ENCODE measurements at places on chromosomes 5 and 9.

GRCh38 chr9:68462105-68462775, 78.4 kb downstream of the TMEM252 start:
- no peak for DNase-seq

DNA sequence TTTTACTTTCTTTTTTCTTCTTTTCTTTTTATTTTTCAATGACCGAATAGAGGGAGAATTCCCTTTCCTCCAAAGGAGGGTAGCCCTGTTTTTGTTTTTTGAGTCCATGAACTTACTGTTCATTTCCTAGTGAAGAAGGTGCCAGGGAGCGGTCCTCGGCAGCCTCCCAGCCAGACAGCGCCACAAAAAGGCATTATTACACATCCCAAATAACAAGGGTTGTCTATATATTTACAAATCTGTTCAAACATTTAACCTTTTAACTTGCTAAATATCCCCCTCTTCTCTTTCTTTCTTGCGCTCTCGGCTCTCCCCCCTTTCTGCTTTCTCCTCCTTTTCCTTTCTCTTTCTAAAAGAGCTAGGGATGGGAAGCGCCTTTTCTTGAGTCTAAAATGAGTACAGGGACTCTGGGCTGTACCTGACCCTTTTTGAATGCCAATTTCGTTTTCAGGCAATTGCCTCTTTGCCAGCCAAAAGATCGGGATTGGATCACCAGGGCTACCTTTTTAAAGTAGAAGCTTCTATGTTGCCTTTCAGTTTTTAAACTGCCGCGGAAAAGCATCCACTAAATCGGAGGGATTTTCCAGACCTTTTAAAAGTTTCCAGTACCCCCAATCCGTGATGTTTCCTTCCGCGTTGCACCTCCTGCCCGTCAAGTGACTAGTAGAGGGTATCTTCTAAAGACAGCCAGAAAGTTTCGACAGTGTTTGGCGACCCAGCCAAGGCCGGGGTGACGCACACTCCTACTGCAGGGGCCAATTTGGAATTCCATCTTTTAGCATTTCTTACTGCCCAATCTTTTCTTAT, 125.6 kb downstream of the TMEM161B start:
- DNase-seq, result no peak

DNA sequence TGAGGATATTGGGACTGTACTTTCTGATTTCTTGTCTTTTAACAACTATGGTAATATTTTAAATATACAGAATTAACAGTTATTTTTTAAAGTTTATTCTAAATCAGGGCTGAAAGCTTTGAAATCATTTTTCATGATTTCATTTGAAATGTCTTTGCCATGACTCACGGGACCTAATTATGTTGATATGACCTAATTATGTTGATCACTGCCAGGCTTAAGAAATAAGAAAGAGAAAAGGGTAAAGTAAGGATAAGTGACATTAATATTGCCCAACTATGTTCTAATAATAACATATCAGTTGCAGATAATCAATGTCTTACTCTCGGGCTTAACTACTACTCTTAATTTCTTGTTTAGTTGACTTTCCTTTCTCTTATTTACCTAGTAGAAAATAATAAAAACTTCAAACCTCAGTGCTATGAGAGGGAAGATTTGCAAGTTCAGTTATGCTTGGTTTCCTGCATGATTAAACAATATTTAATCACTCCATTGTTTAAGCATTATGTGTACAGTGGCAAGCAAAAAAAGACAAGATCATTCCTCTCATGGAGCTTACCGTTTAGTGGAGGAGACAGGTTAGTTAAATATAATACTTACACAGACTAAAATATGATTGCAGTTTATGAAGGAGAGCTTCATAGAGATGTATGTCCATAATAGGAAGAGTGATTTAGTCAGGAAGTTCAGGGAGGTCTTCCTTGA, 67.0 kb upstream of the EIF4EBP3 start:
- no peak for DNase-seq

DNA sequence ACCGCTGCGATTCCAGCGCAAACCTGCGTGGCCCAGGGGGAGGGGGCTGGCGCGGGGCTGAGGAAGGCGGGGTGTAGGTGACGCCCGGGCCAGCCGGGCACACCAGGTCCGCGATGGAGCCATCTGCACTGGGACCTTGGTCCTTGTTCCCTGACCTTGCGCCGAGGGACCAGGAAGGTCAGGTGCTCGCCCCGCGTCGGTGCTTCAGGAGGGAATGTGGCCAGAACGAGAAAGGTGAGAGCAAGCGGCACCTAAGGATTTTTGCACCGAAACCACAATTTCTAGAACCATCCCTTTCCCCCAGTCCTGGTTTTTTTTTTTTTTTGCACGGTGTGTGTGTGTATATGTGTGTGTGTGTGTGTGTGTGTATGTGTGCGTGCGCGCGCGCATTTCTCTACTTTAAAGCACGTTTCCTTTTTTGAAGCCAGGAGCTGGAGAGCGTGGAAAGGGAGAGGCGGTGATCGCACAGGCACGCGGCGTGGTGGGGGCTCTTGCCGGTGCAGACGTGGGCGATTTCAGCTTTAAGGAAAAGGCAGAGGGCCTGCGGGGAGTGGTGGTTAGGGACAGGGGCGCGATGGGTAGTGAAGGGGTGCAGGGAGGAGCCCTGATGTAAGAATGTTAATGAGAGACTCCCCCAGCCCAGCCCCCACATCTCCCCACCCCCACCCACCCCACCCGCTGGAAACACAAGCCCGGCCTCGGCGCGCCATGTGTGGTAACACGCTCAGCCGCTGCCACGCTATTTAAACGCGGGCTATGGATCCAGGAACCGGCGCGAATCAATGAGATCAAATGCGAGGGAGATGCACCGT, at the start of gene NPR3:
Gene NPR3 (plus strand): TSS at position 772 of the 812 bp plus-strand sequence. CDS start 456 bp downstream, outside the sequence.
- DNase-seq, result no peak

DNA sequence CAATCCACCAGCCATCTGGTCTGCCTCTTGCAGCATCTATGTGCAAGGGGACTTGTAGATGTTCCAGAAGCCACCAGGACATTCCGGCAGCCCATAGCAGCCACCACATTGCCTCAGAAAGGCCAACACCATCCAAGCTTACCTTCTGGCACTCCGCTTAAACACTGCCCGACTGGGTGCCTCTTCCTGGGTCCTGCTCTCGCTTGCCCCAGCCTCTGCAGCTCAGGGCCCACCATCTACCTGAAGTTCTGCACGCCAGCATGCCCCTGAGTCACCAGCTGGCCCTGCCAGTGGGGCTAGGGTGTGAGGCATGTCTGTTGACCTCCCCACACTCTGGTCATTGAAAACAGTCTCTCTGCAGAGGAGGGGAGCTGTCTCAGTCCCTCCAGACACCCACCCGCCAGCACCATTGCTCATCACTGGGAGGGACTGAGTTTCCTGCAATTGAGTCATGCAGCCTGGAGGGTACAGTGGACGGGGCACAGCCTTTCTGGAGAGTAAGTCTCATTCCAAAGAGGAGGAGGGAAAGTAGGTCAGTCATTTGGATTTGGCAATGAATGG, 16.9 kb upstream of the COL5A1 start:
- DNase-seq, result no peak

DNA sequence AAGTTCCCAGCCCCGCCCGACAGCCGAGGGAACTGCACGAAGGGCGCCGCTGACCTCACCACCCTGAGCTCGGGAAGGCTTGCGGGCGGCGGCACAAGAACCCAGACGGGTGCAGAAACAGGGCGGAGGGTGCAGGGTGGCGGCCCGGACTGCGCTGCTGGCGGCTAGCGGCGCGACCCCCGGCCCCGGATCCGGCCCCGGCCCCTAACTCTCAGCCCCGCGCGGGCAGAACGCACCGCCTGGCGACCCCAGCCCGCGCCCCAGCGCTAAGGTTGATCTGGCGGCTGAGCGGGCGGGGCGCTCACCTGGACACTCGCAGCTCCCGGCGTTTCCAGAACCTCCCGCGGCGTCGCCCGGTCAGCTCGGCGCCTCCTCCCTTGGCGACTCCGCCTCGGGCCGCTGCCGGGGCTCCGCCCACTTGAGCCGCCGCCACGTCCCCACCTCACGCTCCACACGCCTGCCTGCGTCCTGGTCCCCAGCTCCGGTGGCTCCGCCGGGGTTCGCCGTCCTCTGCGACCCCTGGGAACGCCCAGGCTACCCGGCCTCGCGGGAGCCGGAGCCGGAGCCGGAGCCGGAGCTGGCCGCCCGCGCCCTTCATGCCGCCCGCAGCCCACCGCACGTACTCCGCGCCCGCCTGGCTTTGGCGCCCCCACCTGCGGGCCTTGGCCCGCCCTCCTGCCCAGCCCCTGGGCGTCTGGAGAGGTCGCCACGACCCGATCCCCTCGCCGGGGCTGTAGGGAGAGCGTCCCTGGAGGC, at the start of gene P4HA2:
Gene P4HA2 (minus strand): TSS at position 369 of the 756 bp plus-strand sequence. CDS start 9,227 bp downstream, outside the sequence.
- DNase-seq, result no peak

- DNase-seq, result no peak
These were observed 35.9 kb downstream of the AFF4 start for GRCh38 chr5:132927355-132928061.

- no peak for DNase-seq
These were observed 192.9 kb downstream of the EPB41L4A start for GRCh38 chr5:112226215-112226614.

- DNase-seq, result no peak
These were observed 1.9 kb downstream of the RAB24 start for GRCh38 chr5:177301503-177302165.

GRCh38 chr5:169128679-169129078, 172.3 kb downstream of the SLIT3 start:
- no peak for DNase-seq
